Activated B cell treated with CpG ODN at 0.5 μM for 24 hours (primary cell): ENCODE measurements at places on chromosomes 2 and 18.

- DNase-seq = no peak
These were observed 274.9 kb upstream of the TCF4 start for GRCh38 chr18:55862693-55863390.

DNA sequence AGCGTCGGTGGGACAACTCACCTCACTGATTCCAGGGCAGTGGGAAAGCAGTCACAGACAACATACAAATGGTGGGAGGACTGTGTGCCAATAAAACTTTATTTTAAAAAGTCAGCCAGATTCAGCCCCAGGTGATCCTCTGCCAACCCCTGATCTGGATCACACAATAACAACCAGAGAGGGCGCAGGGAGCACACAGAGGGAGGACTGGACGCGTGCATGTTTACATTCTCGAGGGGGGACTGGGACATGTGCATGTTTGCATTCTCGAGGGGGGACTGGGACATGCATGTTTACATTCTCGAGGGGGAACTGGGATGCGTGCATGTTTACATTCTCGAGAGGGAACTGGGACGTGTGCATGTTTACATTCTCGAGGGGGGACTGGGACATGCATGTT lies 209.5 kb downstream of the NDUFA10 start:
- no peak for DNase-seq

DNA sequence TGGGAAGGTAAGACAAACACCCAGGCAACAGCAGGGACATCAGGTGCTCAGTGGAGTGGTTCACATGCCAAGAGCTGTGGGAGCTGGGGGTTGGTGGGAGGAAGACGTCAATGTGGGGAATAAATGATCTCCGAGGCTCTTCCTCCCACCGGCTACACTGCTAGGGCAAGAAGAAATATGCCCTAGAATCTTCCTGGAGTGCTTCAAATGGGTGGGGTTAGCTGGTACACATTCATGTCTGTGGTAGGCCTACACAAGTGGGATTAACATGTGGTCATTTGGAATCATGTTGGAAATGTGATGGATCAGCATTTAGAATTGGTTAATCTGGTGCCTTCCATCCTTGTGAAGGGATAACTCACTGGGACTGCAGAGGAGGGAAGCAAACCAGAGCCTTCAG lies 12.4 kb upstream of the ZFP36L2 start:
- no peak for DNase-seq

GRCh38 chr2:47360283-47360682 lies 42.7 kb upstream of the MSH2 start:
- no peak for DNase-seq

- DNase-seq = no peak
These were observed 83.9 kb downstream of the PIK3C3 start for GRCh38 chr18:42038936-42039335.

DNA sequence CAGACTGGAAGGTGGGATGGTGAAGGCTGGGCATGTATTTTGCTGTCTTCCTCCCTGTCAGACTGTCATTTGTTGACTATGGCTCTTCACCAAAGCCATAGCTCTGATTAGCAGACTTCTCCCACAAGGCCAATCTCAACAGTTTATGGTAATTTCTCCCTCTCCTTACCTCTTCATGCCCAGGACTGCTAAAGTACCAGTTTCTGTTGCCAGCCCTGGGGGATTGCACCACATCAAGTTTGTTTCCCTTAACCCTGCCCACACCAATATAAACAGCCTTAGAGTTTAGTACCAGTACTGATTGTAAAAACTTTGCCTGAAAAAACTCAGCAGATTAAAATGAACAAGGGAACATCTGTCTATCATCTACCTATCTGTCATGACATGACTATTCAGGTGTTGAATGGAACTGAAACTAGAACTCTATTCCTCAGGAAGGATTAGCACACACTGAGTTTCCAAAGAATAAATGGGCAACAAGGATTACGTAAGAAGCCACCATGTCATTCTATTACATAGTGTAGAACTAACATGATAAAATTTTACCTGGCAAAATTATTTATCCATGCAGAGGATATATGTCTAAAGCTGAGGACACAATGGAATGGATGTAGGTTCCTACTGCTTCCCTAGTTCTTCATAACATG lies 13.7 kb downstream of the FEZ2 start:
- DNase-seq = no peak

- DNase-seq = no peak
These were observed 44.7 kb upstream of the RAB31 start for GRCh38 chr18:9663377-9663776.

- DNase-seq = no peak
These were observed 198.7 kb downstream of the CCDC85A start for GRCh38 chr2:56382466-56382865.

DNA sequence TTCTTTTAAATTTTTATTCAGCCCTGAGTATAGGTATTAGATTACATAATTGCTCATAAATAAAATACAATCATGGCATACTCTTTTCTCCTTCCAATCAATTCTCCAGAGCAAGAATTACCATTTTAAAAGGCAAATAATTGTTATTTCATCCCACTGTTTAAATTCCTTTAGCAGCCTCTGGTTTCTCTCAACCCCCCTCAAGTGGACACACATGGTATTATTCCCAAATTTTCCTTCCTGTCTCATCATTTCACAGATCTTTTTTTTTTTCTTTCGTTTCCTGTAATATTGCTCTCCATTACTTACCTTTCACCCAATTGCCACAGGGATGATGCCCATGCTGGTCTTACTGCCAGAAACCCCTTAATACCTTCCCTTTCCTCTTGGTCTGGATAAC lies 385.2 kb downstream of the RIT2 start:
- DNase-seq = no peak

GRCh38 chr18:8046441-8046840 lies 479.3 kb downstream of the PTPRM start:
- no peak for DNase-seq

GRCh38 chr18:45686891-45687611 lies 36.9 kb upstream of the SLC14A1 start:
- peak; percentile 43 for DNase-seq

- DNase-seq = no peak
These were observed 231.9 kb downstream of the GALR1 start for GRCh38 chr18:77481541-77481940.

GRCh38 chr18:31146809-31147208 lies 15.8 kb downstream of the DSC1 start:
- no peak for DNase-seq

GRCh38 chr2:165361514-165361913 lies 108.0 kb upstream of the CSRNP3 start:
- DNase-seq = no peak

- no peak for DNase-seq
These were observed 39.4 kb downstream of the SLC8A1 start for GRCh38 chr2:40412456-40412855.

- no peak for DNase-seq
These were observed 347.5 kb downstream of the METTL4 start for GRCh38 chr18:2223849-2224248.

DNA sequence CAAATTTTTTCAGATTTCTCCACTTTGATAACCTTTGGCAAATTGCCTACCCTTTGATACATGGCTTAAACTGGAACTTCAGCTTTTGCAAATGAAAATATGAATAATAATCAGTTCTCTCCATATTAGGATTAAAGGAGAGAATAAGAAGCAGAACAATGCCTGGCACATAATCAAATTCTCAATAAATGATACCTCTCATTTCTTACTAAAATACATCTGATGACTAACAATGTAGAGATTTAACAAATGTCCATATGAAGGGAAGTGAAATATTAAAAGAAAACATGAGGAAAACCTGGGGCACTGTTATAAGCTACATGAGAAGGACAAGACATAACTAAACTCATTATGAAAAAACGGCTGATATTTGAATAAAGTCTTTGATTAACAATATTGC lies 1103.6 kb downstream of the LRP1B start:
- no peak for DNase-seq

- DNase-seq = no peak
These were observed 898.6 kb upstream of the KLHL29 start for GRCh38 chr2:22486343-22486742.

DNA sequence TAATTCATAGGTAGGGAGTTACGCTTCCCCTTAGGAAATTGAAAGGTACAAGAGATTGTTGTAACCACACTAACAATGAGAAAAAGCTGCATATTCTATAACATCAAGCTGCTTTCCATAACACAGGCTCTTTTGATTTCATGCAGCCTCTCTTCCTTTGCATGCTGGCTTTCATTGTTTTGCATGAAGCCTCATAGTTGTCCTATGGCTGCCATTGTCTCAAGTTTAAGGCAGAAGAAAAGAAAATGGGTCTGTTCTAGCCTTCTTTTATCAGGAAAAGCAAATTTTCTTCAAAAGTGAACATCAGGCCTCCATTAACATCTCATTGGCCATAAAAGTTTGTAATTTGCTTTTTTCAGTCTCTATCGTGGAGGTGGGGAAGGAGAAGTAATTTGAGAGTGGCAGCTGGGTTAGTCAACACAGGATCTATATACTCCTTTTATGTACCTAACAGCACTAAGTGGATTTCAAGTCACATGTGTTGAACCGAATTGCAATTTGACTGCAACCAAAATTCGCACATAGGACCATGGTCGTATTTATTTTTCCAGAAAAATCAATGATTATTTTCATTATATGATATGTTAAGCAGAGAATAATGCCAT lies 248.5 kb upstream of the RND3 start:
- no peak for DNase-seq

GRCh38 chr2:175568109-175568730 lies 386.7 kb upstream of the ATP5MC3 start:
- DNase-seq = no peak

- no peak for DNase-seq
These were observed 12.6 kb downstream of the NR4A2 start for GRCh38 chr2:156319811-156320485.

DNA sequence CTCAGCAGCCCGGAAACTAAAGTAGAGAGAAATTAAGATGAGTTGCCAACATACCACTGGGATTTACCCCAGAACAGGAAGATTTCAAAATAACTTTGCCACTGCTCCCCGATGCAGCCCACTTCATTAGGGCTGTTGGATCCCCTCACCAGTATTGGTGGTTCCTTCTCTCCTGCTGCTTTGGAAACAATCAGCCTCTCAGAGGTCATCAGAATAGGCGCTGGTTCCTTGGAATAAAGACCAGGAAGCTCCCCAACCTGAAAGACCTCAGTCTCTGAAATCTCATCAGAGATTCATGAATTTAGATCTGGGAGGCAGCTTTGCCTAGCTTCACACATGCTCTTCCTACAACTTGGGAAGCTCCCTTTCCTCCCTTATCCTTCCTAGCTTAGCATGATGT lies 332.4 kb downstream of the STK39 start:
- DNase-seq = no peak

DNA sequence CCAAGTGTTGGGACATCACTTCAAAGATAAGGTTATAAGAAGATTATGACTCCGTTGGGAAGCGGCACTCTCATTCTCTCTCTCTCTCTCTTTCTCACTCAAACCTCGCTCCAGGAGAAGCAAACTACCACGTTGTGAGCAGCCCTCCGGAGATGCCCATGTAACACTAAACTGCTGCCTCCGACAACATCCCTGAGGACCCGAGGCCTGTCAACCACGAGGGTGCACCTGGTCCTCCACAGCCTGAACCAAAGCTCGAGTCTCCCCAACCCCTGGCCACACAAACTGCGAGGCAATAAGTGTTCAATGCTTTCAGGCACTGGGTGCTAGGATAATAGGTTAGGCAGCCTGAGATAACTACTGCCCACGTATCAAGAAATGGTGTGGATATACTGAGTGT lies 654.5 kb upstream of the ID2 start:
- no peak for DNase-seq

GRCh38 chr2:224780106-224780505 lies 63.9 kb upstream of the CCDC195 start:
- no peak for DNase-seq

DNA sequence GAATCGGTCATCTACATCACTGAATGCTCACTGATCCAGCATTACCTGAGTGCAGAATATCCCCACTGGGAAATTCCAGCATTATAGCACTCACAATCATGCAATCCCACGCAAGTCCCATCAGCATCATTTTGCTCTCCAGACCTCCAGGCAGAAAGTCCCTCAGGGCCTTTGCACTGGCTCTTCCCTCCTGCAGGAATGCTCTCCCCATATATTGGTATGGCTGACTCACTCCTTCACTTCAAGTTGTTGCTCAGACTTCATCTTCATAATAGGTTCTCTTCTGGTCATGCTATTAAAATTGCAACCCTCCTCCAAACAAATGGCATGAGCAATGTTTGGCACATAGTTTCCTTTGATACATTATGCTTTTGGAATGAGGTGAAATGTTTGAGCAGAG lies 64.7 kb upstream of the CELF4 start:
- no peak for DNase-seq

DNA sequence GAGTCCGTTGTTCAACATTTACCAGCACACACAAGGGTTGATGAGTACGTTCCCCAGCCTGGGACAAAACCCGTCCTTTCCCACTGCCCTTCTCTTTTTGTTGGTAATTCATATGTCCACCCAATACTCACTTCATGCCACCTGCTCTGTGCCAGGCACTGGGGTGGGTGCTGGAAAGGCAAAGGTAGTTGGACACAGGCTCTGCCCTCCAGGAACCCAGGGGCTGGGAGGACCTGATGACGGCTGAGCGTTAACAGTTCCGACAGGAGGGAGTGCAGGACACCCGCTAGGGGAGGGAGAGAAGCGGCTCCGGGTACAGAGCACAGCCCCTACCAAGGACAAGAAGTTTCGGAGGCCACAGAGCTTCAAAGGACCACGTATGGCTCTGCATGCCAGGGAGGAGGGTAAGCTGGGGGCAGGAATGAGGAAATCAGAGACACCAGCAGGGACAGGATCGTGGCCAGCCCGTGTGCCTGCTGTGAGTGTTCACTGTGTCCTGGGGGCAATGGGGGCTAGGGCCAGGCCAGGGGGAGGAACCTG lies 134.1 kb upstream of the GPC1 start:
- DNase-seq = no peak

DNA sequence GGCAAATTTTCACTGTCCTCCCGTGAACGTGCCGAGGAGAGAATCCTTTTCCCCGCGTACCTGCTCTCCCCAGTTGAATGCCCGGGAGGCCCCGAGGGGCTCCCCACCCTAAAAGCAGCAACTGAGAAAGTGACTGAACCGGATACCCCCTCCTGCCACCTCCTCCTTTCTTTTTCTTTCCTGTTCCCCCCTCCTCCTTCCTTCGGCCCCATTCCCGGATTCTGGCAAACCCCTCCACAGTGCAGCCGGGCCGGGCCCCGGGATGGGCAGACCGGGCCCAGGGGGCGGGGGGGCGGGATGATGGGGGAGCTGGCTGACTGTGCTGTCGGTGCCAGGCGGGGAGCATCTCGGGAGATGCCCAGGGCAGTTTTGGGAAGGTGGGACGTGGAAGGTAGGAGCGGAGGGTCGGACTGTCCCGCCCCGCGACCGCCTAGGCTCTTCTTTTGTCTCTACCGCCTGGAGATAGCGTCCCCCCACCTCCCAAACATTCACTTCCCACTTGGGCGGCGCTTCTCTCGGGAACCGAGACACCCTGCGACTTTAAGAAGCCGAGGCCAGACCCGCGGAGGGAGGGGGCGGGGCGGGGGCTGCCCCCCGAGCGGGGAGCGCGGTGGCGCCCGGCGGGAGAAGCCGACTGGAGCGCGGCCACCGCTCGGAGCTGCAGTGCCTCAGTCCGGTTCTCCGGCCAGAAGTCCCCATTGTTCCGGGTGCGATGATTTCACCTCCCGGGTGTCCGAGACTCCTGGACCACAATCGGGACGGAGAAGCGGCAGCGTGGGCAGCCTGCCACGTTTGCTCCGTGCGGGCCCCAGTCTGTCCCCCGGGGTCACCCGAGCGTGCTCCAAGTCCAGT lies 8.2 kb downstream of the DLX2 start:
- DNase-seq = no peak
